ENCODE measurements at places on chromosomes 13 and 19.

GRCh38 chr19:38664503-38665211 lies 17.2 kb downstream of the ACTN4 start:
- DNase-seq, result peak; percentile 78

DNA sequence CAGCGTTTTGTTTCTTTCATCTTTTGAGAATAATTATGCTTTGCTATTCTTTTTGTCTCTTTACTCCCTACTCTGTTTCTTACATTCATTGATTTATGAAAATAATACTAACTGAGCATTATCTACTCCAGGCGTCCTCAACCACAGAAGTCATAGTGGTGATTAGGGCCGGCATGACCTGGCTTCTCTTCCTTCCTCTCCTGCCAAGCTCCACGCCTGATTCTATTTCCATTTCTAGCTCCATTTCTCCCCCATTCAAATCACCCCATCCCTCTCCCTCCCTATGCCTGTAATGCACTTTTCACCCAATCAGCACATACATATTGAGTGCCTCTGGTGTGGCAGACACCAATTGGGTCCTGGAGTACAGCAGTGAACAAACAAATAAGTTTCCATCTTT lies 183.2 kb upstream of the GPR12 start:
- no peak for DNase-seq

- DNase-seq, result no peak
Observed at GRCh38 chr13:100039740-100040139, 49.2 kb upstream of the PCCA start.

DNA sequence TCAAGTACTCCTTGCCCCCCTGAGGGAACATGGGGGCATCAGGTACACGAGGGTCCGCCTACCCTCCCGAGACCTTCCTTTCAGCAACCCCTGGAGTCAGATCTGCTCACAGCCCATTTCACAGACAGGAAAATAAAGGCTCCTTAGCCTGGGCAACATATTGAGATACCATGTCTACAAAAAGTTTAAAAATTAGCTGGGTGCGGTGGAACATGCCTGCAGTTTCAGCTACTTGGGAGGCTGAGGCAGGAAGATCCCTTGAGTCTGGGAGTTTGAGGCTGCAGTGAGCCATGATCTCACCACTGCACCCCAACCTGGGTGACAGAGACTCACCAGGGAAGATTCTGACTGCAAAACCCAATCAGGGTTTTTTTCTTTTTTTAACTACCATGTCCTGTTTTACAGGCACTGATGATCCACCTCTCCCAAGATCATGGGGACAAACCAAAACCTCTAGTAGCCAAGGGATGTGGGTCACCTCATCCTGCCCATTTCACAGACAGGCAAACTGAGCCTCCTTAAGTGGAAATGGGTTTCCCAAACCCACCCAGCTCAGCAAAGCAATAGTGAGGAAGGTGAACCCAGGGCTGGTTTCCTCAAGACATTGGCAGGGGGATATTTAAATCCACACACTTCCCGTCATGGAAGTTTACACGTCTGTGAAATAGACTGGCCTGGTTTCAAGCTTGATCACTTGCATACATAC lies 6.4 kb upstream of the CDKN2D start:
- DNase-seq, result no peak

DNA sequence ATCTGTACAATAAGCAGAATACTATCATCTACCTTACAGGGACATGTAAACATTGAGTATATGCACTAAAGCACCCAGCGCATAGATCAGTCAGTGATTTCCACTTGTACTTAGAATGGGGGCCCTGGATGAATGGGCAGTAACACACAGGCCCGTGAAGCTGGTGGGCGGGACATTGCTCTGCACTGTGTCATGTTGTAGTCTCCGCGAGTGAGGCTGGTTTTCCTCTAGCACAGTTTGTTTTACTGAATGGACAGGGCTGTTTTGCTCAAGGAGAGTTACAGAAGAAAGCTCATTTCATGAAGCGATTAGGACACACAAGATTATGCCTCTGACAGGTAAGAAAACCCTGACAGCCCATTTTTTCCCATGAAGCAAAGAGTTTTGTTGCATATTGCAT lies 86.4 kb upstream of the SOX21 start:
- no peak for DNase-seq

- DNase-seq, result peak; percentile 89
Observed at GRCh38 chr19:46076951-46077814, 36.4 kb upstream of the IGFL4 start.

- DNase-seq, result no peak
Observed at GRCh38 chr19:42291435-42291810, 10.5 kb upstream of the PRR19 start.

DNA sequence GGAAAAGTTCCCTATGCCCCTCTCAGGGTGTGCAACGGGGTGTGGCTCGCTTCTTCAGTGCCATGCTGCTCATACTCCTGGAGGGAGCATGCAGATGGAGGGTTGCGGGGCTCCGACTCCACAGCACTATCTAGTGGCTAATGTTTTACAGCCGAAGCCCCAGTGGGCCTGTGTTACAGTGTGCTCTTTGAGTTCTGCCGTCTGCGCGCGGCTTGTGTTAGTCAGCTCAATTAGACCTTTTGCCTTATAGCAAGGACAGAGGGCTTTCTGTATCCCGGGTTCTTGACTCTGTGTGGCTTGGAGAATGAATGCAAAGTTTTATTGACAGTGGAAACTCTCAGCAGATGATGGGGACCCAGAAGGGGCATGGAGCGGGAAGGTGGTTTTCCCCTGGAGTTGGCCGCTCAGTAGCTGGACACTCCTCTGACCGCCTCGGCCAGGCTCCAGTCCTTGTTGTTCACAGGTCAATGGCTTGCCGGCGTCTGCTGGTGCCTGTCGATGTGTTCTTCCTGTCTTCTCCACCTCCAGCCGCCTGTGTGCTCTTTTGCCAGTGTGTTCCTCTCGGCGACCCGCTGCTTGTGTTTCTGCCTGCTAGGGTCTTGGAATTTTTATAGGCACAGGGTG lies 383.4 kb downstream of the LMO7 start:
- peak; percentile 31 for DNase-seq
